Type B pancreatic cell (in vitro differentiated cells): ENCODE measurements at places on chromosomes 6 and 20. TPM values are rescaled to one million over a fixed set of nuclear protein-coding genes. Genes with fewer than 3 reads are reported as not detected.

Gene SEMG1
- total RNA-seq: not detected in 2 replicates

Gene SPEF1
- 0.55 and 3.0 TPM in 2 replicates for total RNA-seq

Gene NT5E
- total RNA-seq: 6.6 and 11.6 TPM in 2 replicates

Gene SLC32A1
- not detected in 2 replicates for total RNA-seq

Gene WTAP
- 96.9 and 108 TPM in 2 replicates for total RNA-seq

Gene PHF10
- 44.5 and 59.9 TPM in 2 replicates for total RNA-seq

Gene L3MBTL1
- total RNA-seq: 12.2 and 23.1 TPM in 2 replicates

Gene MYCT1
- total RNA-seq: not detected in 2 replicates

Gene BIRC7
- total RNA-seq: 1.2 TPM in 1 of 2 replicates, not detected in the other

Gene DIDO1
- 49.7 and 58.1 TPM in 2 replicates for total RNA-seq

Gene NKX2-4
- total RNA-seq: not detected in 2 replicates

Gene SMLR1
- total RNA-seq: 0.53 and 1.3 TPM in 2 replicates

Gene TBXT
- 0.85 and 2.0 TPM in 2 replicates for total RNA-seq

Gene TP53INP2
- total RNA-seq: 39.6 and 60.7 TPM in 2 replicates

Gene EPB41L1
- total RNA-seq: 62.7 and 68.1 TPM in 2 replicates

Gene SALL4
- total RNA-seq: 12.6 and 32.5 TPM in 2 replicates

Gene CCN2
- 33.8 and 75.5 TPM in 2 replicates for total RNA-seq

Gene LY6G6C
- 2.5 and 16.2 TPM in 2 replicates for total RNA-seq

Gene OOEP
- not detected in 2 replicates for total RNA-seq

Gene IRF4
- total RNA-seq: 1.7 TPM in 1 of 2 replicates, not detected in the other

Gene HLA-DQB1
- 5.1 and 12.8 TPM in 2 replicates for total RNA-seq

Gene PRDM1
- 15.5 and 35.5 TPM in 2 replicates for total RNA-seq

Gene RIPPLY2
- 1.6 and 1.8 TPM in 2 replicates for total RNA-seq

Gene WFDC2
- total RNA-seq: 64.4 and 98.9 TPM in 2 replicates

Gene CEP85L
- total RNA-seq: 8.9 and 16.1 TPM in 2 replicates

Gene VSX1
- not detected in 2 replicates for total RNA-seq

Gene SLC22A16
- not detected in 2 replicates for total RNA-seq

Gene NOX3
- total RNA-seq: not detected in 2 replicates

Gene HUS1B
- 0.41 and 0.93 TPM in 2 replicates for total RNA-seq

Gene EFCAB8
- total RNA-seq: 0.07 and 0.97 TPM in 2 replicates

Gene CFAP206
- 2.1 and 5.0 TPM in 2 replicates for total RNA-seq

Gene OPRL1
- total RNA-seq: 0.50 and 1.9 TPM in 2 replicates

Gene ULBP2
- total RNA-seq: 1.4 TPM in 1 of 2 replicates, not detected in the other

Gene TNXB
- total RNA-seq: 20.8 and 22.2 TPM in 2 replicates

Gene BMP7
- 115 and 287 TPM in 2 replicates for total RNA-seq
